ENCODE measurements at places on chromosomes 13 and 19.

DNA sequence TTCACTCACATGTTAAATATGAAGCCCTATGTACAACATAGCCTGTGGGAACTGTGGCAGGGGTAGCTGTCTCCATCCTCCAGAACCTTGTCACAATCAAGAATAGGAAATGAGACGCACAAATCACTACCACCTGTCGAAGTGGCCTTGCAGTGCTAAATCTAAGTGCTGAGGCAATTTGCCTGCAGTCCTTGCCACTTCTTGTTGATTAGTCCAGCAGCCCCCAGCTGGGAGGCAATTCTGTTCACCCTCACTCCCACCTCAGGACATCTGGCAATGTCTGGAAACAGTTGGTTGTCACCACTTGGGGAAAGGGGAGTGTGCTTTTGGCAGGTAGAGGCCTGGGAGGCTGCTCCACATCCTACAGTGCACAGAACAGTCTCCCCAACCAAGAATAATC lies 10.7 kb downstream of the RFX2 start:
- DNase-seq: no peak

GRCh38 chr19:42628411-42629140 lies 33.9 kb upstream of the CEACAM8 start:
- DNase-seq: no peak

DNA sequence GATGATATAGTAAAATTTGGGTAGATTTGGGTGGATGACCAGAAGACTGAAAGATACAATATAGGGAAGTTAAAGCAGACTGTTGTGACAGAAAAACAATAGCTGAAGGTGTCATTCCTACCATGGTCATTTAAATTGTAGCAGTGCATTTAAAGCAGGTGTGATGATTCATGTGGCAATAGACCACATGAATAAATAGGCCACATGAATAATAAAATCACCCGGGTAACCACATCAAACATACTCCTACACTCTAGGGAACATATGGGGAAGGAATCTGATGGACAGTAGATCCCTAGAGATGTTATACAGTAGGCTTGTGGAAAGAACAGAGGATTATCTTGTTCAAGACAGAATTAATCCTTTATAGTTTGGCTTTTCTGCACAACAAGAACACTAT lies 392.6 kb downstream of the SLITRK5 start:
- DNase-seq: no peak

DNA sequence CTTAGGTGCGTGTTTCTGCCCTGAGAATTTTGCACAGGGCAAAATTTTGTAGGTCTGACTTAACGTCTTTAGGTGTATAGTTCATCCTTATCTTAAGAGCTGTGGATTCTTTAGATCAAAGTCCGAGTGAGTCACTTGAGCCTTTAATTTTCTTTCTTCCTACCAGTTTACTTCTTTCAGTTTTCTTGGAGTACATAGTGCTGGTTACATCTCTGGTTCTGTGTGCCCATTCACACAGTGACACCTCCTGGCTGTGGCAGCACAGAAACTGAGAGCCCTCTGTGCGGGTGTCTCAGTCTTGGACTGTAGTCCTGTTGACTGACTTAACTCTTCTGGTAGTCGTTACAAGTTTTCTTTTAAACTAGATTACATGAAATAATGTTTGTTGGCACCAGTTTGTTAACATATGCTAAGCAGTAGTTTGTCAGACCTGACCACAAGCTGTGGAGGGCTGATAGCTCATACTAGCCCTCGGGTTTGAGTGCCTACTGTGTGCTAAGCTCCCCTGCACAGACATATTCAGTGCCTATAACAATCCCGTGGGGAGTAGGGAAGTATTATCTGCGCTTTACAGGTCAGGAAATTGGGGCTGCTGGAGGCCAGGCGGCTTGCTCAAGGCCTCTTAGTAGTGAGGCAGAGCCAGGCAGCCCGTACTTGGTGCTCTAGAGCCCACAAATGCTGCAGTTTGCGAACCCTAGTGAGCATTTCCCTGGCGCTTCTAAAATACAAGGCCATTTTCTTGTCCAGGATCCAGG lies 1.6 kb downstream of the GATAD2A start:
- no peak for DNase-seq

DNA sequence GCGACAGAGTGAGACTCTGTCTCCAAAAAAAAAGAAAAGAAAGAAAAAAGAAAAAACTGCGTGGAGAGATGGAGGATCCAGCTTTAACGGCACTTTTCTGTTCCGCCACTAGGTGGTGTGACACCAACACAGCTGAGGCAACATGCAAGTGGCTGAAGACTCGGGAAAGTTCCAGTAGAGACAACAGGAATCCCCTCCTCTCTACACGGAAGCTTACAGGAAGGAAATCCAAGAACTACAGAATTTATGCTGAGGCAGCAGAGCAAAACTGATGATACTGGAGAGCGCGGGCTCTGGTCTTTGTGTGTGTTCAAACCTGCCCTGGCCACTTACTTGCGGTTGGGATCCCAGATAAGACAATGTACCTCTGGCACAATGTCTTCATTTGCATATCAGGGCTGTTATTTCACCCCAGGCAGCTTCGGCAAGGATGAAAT lies 9.9 kb downstream of the RANBP3 start:
- DNase-seq: peak; percentile 43

- DNase-seq: no peak
Observed at GRCh38 chr13:96652506-96652905, 341.8 kb downstream of the OXGR1 start.

DNA sequence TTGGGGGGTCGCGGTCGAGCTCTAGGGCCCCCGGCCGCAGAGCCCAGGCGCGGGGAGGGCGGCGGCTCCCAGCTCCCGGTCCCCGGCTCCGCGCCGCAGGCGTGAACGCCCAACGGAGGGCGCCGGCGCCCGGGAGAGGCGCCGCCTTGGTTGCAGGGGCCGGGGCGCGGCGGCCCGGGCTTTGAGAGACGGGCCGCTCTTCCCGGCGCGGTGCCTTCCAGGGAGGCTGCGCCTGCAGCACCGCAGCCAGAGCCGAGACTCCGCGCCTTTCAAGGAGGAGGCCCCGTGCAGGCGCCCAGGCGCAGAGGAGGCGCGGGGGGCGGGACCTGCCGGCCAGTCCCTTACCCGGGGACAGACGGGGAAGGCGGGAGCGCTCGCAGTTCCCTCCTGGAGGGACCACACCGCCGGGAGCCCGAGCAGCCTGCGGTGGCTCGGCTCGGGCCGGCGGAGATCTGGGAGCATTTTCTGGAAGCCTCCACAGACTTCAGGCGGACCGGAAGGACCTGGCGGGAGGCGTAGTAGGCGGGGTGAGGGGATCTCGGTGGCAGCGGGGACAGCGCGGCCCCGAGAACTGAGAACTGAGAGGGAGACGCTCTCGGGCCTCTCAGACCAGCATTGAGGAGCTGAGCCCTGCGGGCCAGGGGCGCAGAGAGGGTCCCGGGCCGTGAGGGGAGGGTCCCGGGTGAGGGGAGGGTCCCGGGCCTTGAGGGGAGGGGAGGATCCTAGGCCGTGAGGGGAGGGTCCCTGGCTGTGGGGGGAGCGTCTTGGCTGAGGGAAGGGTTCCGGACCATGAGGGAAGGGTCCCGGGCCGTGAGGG lies 25.5 kb upstream of the MCF2L start:
- DNase-seq: no peak

DNA sequence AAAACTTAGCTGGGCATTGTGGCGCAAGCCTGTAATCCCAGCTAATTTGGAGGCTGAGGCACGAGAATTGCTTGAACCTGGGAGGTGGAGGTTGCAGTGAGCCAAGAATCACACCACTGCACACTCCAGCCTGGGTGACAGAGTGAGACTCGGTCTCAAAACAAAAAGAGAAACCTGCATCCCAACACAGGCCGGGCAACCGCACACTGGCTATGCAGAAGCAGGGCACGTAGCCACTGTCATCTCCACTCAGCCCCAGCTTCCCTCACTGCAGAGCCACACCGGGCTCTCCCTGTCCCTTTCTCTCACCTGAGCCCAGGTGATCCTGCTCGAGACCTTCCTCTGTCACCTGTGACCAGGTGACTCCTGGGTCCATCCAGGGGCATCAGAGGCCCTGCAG lies 11.7 kb downstream of the ELL start:
- no peak for DNase-seq

GRCh38 chr13:96825653-96826052 lies 168.6 kb downstream of the OXGR1 start:
- DNase-seq: no peak

GRCh38 chr19:5627395-5627904 lies 4.6 kb downstream of the SAFB start:
- no peak for DNase-seq

DNA sequence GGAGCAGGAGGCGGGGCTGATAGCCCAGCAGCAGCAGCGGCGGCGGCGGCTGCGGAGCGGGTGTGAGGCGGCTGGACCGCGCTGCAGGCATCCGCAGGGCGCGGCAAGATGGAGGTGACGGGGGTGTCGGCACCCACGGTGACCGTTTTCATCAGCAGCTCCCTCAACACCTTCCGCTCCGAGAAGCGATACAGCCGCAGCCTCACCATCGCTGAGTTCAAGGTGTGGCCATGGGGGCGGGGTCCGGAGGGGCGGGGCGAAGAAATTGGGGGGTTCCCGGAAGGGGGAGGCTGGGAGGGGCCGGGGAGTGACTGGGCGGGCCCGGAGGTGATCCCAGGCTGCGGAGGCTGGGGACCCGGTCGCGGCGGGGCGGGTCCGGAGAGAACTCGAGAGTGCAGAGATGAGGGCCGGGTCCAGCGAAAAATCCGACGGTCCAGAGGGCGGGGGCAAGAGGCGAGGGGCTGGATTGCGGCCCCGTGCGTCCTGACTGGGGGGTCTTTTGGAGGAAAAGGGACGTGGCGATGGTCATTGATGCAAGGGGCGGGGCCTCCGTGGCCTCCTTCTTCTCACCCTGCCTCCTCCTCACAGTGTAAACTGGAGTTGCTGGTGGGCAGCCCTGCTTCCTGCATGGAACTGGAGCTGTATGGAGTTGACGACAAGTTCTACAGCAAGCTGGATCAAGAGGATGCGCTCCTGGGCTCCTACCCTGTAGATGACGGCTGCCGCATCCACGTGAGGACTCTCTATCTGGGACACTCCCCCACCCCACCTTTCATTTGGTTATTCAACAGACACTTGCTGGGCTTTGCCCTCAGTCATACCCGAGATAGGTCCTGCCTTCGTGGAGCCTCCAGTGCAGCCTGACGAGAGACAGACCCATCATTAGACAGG lies at the start of gene TBCB:
Gene TBCB, plus strand, starts transcription at position 16 of the 891 bp plus-strand sequence. Its CDS starts 93 bp downstream, at position 109.
- DNase-seq: peak; percentile 83

DNA sequence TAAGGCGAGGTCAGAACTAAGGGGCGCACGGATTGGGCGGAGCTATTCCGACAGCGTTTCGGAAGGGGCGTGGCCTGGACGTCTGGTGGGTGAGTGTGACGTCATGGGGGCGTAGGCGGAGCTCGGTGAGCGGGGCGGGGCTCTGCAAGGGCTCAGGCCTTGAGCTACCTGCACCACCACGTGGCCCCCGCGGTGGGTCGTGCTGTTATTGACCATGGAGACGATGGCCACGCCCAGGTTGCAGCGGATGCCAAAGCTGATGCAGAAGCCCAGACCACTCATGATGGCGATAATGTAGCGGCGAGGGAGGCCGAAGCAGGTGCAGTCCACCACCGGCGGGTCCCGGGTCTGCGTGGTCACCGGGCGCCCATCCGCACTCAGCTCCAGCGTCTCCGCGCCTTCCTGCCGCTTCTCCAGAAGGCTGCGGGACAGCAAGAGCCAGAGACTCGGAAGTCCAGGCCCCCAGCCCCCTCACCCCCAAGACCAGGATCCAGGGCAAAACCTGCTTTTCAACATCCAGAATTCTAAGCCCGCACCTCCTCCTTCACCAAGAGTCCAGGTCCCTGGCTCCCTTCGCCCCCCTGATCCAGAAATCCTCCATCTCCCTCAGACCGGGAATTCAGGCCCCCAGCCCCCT lies 4.8 kb downstream of the SLC17A7 start:
- DNase-seq: no peak

DNA sequence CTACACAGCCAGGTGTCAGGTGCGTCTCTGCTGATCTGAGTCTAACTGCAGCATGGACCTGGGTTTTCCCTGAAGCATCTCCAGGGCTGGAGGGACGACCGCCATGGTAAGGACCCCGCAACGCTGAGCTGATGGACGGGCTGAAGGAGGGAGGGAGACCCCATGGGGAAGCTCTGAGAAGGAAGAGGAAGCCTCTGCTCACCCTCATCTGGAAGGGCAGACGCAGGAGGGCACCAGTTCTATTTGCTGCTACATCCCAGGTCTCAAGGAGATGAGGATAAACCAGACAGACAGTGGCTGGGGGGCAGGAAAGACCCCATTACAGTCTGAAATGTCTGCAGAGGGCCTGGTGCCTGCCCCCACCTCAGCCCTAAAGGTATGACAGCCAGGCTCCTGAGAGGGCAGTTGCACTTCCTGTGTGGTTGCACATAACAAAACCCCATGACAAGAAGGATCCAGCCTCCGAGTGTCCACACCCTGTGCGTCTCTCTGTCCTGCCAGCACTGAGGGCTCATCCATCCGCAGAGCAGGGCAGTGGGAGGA lies at the start of gene LILRA2:
Gene LILRA2, plus strand, starts transcription at position 461 of the 543 bp plus-strand sequence. CDS start 89 bp downstream, outside the sequence.
- DNase-seq: no peak

- DNase-seq: peak; percentile 35
Observed at GRCh38 chr19:35644987-35645679, 3.0 kb upstream of the COX6B1 start.

- no peak for DNase-seq
Observed at GRCh38 chr19:29006057-29006735, 206.8 kb downstream of the UQCRFS1 start.

DNA sequence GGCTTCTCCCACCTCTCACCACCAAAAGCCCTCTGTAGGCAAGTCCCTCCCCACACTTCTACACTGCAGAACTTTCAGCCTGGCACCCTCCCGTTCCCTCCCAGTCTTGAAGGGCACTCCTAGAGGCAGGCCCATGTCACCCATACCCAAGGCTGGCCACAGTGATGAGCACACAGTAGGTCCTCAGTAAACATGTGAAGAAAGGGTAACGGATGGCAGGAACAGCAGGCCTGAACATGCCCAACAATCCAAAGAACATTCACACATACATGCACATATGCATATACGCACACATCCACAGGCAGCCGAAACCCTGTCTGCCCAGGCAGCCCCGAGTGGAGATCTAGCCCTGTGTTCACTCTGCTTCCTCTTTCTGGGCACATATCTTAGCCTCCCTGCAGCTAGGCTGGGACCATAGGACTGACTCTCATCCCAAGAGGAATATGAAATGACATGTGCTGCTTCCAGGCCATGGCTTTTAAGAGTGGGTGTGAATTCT lies 55.2 kb downstream of the CEBPG start:
- no peak for DNase-seq

DNA sequence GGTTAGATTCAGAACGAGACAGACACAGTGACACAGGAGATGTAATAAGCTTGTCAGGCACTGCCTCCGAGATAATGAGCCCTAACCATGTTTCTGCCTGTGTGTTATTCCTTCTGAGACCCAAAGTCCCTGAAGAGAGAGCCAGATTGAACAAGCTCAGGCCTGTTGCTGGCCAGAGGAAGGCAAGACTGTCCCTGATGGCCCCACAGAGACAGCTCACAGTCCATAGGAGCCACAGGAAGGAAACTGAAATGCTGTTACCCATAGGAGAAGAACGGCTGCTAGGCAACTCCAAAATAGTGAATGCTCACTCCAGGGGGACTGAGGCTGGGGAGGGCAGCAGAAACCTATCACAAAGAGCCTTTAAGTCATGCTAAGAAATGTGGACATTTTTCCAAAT lies 31.8 kb upstream of the RFXAP start:
- DNase-seq: no peak
